T-helper 9 cell (primary cell): ENCODE measurements at places on chromosomes 11 and 22.

- DNase-seq, result no peak
These were observed 46.1 kb downstream of the RRAS2 start for GRCh38 chr11:14312736-14313438.

- no peak for DNase-seq
These were observed 30.7 kb downstream of the PPP2R1B start for GRCh38 chr11:111735262-111736116.

DNA sequence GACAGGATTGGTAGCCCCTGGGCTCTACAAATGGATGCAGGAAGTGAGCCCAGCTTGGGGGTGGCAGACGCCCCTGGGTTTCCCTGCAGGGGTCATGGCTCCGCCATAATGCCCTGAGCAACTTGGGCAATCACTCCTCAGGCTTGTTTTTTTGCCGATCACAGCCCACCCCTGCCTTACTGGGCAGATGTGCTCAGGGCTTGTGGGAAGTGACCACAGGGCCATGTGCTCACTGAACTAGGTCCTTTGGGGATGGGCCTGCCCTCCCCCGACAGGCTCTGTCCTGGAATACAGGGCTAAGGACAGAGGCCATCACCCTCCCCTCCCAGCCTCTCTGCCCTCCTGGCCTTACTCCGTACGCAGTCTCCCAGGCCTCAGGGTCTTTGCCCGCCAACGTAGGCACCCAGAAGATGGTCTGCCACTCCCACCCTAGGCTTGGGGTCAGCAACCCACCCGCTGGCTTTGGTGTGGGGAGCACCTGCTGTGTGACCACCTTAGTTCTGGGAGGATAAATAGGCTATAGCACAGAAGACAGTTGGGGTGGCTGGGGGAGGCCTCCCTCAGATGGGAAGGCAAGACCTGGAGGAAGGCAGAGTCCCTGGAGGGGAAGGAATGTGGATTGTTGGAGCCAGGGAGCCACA is 3.8 kb downstream of the RPLP2 start:
- DNase-seq, result no peak

DNA sequence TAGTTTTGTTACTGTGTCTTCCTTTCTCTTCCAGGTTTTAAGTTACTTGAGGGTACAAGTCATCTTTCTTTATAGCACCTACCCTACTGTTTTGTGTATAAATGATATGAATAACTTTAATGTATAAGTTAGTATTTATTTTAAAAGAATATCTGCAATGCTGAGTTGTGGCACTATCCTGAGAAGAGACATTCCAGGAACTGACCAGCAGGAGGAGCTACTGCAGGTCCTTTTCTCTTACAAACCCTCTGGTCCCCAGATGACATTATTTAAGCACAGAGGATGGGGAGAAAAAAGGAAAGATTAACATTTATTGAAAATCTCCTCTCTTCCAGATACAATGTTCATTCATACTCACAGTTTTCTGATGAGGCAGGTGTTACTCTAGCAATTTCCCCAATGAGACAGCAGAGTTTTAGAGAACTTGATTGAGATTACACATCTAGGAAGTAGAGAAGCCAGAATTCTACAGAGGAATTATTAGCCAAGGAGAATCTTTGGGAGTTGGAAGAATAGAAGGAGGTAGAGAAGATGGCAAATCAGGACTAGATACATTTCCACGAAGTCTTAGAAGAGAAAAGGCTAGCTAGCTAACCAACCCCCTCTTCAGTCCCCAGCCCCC is 541.2 kb upstream of the API5 start:
- no peak for DNase-seq

DNA sequence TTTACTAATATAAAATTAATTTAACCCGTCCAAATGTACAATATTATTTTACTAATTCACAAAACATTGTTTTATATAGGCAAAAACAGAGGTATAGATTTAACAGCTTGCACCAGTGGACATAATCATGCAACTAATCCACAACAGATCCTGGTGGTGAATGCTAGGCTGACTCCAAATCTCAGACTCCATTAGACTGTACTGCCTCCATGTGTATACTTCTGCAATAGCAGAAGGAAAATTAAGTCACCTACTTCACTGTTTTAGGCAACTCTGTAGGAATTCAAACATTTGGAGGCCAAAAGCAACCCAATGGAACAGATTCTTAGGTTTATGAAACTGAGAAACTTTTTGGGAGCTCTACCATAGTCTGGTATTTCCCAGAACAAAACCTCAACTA is 30.0 kb upstream of the RAB39A start:
- DNase-seq, result no peak

GRCh38 chr22:25680956-25681355 is 61.0 kb upstream of the MYO18B start:
- DNase-seq, result no peak

DNA sequence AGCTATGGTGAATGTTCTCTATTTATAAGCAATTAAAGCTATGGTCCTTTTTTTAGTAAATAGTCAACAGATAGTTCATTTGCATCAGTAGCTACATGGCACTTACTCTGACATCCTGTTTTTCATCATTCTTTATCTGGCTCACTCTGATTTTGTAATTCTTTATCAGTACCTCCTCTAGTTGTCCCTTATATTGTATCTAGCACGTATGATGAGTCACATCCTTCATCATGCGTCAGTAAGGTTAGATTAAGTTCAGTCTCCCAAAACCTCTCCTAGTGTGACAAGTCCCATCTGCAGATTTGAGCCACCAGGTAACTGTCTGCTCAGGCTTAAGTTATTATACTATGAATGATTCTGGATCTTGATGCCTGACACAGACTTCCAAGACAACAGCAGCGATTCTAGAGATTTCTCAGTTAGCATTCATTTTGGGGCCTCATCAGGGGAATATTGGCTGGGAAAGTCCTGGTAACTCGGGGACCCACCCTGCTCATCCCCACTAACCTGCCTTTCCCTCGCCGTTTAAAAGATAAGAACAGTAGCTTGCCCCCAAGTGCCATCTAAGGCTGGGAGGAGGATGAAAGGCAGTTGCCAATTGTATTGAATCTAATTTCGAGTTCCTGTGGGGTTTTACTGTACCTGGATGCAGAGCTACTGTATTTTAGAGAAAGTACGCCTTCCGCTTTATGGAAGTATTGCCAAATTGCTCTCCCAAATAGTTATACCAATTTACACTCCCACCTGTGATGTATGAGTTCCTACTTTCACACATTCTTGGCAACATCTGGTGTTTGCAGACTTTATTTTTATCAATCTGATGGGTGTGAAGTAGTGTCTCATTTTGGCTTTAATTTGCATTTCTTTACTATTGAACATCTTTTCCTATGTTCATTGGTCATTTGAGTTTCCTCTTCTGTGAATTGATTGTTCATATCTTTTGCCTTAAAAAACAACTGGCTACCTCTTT is 55.9 kb downstream of the ZC3H12C start:
- DNase-seq, result no peak

DNA sequence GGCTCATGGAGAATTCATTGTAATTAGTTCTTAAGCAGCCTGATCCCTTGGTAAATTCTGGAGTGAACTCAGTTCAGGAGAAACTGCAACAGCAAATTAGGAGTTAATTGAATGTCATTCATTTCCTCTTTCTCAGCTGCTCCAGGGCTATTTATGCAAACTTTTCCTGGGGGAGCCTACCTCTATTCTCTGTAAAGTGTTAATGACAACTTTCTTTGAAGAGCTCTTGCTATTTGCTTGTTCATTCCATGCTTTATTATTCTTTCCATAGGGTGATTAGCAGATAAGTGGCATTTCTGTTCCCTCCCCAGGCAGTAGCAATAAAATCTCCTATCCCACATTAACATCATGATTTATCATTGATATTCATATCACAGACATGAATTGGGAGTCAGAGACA is 267.6 kb upstream of the DDI1 start:
- no peak for DNase-seq

GRCh38 chr11:70470127-70470526 is 71.8 kb downstream of the CTTN start:
- DNase-seq, result no peak

DNA sequence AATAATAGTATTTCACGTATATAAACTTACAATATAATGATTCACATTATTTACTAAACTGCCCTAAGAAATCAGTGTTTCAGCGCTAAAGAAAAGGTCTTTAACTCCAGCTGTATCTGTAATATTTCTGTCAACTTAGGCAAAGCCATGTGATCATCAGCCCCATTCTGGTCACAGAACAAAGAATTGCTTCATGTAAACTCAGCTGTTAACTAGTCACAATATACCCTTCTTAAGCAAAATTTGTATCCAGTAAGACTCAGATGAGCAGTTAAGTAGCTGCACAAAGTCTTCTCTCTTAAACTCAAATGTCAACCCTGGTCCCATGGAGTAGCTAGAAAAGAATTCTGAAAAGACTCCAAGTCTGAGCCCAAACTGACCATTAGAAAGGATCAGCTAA is 26.6 kb downstream of the HPS5 start:
- no peak for DNase-seq

DNA sequence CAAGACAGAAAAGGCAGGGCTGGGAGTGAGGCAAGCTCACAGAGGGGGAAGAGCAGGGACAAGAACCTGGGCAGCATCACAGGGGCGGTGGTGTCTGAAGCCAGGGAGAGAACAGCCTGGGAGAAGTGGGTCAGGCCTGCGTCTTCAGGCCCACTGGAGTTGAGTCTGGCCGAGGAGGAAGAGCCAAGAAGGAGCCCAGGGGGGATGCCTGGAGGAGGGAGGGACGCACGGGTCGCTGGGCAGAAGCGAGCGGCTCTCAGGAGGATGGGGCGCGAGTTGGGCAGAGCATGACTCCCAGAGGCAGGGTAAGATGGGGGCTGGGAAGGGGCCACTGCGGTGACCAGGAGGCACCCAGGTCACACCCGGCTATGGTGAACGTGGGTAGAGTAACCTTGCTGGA is 18.5 kb downstream of the LRFN4 start:
- no peak for DNase-seq
